NCI-H1417 treated with DMSO at 0.1 percent for 48 hours (cell line): ENCODE measurements at places on chromosomes 3 and 15.

DNA sequence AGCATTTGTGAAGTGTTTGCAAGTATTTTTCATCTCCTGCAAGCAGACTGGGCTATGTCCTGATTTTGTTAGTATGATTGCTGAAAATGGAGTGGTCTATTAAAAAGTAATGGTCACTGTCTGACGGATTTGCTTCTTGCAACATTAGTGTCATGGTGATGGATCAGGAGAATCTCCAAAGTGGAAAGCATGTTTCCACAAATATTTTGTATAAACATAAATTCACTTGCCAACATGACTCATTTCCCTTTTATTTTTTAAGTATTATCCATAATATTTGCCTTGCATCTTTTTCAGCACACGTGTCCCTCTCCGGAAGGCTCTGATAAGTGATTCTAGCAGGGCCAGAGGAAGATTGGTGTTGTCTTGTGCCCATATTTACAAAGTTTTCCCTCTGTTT is 27.4 kb upstream of the CACNA2D3 start:
- DNase-seq = no peak

DNA sequence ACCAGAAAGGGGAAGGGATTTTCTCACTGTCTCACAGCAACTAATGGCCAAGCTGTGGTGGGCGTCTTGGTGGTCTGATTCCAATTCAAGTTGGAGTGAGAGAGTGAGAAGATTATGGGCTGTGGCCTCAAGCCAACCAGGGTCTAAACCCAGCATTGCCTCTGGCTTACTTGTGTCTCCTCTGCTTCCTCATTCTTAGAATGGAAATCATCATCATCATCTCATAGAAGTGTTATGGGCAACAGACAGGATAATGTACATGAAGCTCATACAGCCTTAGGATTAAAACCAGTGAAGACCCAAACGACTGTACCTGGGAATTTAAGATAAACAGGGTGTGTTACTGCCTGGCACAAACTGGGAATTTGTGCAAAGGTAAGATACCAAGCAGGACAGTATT is 29.1 kb upstream of the IREB2 start:
- DNase-seq = no peak

DNA sequence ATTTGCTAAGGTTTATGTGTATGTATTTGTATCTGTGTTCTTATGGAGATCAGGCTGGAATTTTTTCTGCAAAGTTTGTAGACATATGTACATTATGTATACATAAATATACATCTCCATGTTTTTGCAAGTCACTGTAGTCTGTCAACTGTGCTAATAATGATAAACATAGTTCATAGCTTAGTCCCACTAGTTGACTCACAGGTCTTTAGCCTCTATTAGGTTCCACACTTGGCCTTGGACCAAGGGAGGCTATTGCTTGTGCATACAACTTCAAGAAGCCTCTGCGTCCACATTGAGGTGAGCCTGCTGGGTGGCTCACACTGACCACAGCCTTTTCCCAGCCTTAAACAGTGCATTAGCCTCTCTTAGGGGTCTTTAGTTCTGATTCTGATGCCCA is 243.8 kb upstream of the PEX5L start:
- no peak for DNase-seq

DNA sequence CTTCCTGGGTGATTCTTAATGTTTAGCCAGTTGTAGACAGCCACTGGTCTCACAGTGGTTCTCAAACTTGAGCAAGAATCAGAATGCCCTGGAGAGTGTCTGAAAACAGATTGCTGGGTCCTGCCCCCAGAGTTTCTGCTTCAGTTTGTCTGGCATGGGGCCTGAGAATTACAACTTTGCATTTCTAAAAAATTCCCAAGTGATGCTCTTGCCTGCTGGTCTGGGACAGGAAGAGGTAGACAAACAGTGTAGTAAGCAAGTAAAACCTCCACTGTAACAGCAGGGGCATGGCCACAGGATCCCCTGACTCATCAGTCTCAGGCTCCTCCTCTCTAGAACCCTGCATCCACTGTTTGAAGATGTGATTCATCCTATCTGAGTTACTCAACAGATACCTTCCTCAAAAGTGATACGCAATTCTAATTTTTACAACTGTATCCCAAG is 36.5 kb downstream of the DZIP1L start:
- DNase-seq = no peak

DNA sequence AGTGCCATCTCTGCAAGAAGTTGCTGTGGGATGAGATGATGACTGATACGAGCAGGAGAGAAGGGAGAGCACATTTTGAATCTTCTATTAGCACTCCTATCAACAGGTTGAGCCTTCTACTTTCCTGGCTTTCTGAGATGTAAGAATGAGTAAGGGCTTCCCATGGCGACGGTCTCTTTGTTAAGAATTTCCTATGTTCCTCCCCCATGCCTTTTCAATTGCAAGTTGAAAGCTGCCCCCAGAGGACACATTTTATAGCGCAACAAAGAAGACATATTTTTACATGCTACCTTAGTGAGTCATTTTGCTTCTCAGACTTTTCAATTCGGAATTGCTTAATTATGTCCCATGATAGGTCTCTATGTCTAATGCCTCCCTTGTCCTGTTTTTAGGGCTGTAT is 71.3 kb upstream of the LRTM1 start:
- no peak for DNase-seq

DNA sequence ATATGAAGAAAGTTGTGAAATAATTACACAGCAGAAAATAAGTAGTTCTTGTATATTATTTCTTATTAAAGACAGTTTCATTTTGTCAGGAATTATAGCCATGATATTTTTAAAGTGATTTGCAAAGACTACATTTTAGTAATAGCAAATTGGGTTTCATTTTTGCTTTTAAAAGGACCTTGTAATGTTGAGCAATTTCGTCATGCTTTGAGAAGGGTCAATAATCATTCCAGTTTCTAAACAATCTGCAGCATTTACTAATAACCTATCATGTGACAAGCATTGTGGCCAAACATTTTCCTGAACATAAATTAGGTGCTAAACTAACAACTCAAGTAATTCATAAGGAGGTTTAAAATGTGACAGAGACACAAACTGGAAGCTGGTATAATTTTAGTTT is 214.4 kb upstream of the CBLB start:
- DNase-seq = no peak

GRCh38 chr3:186097663-186098451 is 11.0 kb downstream of the ETV5 start:
- peak; percentile 97 for DNase-seq

DNA sequence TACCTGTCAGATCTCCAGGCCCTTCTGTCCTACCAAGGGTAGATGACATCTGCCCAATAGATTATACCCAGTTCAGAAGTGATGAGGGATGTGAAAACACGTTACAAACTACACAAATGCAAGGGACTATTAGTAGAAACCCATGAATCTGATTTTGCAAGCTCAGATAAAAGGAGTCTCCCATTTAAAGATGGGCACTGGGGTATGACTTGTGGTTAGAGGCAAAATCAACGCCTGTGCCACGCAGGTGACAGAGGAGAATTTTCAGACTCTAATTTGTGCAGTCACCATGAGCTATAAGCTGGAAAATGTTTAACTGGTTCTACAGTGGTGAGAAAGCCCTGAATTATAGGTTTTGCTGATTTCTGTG is 184.4 kb upstream of the LPP start:
- DNase-seq = no peak

DNA sequence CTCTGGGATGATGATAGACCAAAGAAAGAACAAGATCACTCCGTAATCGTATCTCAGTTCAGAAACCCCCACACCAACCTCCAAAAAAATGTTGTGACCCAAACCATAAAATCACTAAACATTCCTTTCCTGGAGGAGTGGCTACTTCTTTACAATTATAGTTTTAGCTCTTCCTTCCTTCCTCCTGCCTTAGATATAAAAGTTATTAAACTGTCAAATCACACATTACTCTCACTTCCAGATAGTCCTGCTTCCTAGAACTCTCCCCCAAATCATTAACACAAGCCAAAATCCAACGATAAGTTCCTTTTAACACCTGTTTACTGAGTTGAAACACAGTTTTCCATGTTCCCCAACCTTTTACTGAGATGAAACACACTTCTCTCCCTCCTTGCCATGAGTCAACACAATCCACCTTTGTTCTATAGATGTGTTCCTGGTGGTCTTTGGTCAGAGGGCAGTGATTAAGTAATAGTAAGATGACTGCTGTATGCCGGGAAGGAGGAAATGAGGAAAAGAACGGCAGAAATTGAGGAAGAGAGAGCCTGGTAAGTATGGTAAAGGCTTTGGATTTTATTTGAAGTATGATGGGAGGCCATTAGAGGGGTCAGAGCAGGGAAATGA is 8.3 kb upstream of the CRYGS start:
- DNase-seq = no peak

DNA sequence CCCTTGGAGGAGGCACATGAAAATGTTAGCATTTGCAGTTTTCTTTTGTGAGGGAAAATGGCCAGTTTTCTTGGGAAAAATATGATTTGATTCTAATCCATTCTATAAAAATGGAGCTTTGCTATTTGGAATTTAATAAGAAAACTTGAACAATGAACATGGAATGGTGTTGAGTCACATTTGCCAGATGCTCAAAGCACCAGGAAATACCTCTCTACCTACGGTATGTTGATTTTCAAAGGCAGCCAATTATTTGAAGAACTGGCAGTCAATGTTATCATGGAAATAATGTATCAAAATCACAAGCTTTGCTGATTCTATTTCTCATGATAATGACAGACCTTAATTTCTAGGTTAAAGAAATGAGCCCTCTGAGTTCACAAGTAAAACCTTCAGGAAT is 14.9 kb downstream of the NME9 start:
- DNase-seq = no peak

DNA sequence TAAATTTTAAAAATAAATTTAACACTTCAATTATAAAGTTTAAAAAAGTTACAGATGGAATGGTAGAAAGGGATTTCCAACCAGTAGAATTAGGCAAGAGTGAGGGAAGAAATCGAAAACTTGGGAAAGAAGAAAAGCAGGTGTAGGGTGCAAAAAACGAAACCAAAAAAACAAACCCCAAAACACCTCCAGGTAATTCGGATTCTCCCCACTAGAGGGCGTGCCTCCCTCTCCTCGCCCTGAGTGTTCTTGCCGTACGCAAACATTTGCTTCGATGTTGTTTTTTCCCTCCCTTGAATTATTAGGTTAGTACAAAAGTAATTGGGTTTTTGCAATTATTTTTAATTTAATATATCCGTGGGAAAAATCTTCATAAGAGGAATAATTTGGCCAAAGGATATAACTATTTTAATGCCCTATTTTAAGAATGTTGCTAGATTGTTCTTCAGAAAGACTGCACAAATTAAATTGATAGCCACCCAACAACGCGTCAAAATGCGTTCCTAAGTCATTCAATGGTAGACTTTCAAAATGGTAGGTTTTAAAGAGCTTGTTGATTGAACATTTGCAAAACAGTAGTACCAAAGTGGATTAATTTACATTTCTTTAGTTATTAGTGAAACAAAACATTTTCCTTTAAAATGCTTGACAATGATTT is 63.7 kb downstream of the SLC30A4 start:
- no peak for DNase-seq

DNA sequence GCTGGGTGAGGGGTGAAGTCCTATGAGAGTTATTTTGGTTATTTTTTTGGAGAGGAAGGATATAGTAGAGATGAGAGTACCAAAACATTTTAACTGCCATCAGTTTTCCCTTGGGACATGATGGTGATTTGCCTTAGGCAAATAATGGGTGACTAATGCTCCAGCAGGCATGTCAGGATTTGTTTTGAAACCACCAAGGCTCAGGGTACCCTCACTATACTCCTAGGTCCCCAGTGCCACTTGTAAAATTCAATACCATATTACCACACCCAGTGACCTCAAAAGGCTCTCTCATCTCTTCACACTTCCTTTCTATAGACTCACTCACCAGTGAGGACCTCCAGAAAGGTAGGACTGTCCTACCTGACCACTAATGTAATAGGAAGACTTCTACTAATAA is 83.6 kb downstream of the WDR72 start:
- DNase-seq = no peak

DNA sequence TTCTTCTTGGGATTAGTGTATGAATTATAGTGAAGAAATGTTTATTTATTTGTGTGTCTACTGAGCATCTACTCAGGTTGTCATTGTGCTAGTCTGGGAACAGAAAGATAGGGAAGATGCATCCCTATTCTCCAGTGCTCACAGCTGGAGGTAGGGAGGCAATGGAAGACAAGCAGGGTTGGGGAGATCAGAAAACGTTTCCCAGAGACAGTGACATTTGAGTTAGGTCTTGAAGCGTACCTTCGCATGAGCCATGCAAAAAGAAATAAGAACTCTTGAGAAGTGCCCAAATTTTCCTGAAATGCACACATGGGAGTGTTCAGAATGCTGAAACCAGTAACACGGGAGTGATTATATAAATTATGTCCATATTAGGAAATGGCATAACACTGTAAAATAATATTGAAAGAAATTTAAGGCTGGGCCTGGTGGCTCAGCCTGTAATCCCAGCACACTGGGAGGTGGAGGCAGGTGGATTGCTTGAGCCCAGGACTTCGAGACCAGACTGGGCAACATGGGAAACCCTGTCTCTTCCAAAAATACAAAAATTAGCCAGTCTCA is 5.3 kb upstream of the CEMIP start:
- no peak for DNase-seq

DNA sequence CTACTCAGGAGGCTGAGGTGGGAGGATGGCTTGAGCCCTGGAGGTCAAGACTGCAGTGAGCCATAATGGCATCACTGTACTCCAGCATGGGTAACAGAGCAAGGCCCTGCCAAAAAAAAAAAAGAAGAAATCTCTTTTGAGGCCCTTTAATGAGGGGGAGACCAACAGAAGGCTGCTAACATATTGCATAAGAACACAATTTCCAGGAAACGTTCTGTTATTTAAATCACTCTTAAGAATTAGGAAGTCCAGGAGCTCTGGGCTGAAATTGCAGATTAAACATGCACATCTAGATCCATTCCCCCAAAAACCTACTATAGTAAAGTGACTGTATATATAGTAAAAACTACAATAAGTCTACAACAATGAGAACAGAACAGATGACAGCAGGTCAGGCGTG is 16.1 kb upstream of the BLM start:
- no peak for DNase-seq

- no peak for DNase-seq
Measured at GRCh38 chr15:36252146-36252711, 327.2 kb upstream of the CDIN1 start.

- DNase-seq = no peak
Measured at GRCh38 chr15:72365844-72366243, 10.0 kb downstream of the HEXA start.

- no peak for DNase-seq
Measured at GRCh38 chr3:112128843-112129727, 4.0 kb downstream of the GCSAM start.

DNA sequence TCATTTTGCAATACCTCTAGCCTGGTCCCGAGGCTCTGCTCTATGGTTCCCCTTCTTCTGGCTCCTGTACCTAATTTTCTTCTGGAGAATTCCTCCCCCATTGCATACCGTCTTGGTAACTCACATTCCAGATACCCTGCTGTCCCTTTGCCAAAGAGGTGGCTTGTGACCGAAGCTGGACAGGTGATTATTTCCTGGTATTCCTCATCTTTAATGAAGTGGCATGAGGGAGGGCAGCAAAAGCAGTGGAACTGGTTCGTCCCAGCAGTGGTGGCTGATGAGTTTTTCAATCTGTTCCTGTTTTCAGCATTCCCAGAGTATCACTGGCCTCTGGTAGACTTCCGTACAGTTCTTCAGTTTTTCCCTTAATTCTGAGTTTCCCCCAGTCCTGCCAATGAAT is 186.2 kb upstream of the CADPS start:
- DNase-seq = no peak
